ENCODE measurements at places on chromosomes 3 and 15.

DNA sequence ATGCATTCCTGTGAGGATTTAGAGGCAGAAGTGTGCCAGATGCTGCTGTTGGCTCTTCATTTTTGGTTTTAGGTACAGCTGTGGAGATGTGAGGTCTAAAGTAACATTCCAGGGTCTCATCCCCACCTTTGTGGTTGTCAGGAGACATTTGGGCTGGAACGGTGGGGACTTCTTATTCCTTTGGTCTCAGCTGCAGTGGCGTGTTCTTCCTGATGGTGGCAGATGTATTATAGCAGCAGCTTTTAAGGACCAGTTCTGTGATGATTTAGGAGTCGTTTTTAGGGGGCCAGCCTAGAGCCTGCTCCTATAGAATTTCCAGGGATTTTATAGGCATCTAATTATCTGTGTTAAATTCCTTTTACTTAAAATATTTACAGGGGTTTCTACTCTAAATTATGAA is 221.0 kb upstream of the EOMES start:
- no peak for DNase-seq

DNA sequence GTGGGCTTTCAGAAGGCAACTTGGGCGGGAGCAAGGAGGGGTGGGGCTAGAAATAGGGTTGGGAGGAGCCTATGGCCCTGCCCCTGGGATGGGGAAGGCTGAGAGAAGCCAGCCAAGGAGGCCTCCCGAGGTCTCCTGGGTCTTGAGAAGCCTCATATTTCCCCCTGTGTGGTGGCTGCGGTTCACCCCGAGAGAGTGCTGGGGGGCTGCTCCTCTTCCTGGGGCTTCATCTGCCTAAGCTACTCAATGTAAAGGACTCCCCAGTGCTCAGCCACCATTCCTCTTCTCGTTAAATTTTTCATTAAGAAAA is 174.3 kb downstream of the SMAD6 start:
- no peak for DNase-seq

GRCh38 chr3:16739541-16740105 is 134.4 kb upstream of the DAZL start:
- no peak for DNase-seq

DNA sequence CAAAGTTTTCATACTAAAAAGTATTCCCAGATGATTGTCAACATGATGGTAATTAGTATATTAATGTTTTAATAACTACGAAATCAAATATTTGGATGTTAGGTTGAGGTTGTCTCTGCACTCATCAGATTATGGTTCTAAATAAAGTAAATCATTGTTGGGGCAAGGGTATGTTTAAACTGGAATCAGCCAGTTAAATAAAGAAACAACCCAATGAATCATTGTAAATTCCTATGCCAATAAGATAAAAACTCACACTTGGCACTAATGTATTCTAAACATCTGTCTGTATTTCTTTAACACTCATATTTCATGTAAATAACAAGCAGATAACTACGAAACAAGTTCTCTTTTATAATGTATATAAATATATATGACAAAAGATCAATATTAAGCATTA is 92.7 kb downstream of the PEAK1 start:
- DNase-seq: no peak
